ENCODE measurements at places on chromosomes 1 and 21.
A peak's percentile ranks its signal among the peaks of the same experiment; 100 is the strongest.

DNA sequence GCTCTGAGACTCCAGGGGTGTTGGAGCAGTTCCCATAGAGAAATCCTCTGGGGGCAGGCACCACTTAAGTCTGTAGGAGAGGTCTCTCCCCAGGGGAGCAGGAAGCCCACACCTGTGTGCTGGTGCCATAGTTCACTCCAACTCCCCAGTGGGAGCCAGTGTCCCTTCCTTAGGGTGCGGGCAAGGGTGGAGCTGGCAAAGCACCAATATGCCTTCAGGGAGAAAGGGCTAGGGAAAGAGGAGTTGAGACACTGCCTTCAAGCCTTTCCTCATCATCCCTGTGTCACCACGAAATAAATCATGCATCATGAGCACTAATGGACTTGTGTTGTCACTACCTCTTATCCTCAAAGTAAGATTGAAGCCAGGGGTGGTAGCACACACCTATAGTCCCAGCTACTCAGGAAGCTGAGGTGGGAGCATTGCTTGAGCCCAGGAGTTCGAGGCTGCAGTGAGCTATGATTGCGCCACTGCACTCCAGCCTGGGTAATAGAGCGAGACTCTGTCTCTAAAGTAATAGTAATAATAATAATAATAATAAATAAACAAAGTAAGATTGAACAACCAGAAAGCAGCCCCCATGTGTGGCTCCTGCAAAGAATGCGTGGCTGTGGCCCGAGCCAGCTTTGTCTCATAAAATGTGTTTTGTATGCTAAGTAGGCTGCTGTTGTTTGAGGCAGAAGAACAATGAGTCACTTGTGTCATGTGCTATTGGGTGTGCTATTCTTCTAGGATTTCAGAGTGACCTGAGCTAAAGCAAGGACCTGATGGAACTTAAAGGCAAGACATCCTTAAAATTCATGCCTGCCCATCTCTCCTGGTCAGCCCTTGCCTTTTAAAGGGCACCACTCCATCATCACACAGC is 6.7 kb upstream of the TIE1 start:
- DNase-seq, result no peak

GRCh38 chr1:150404465-150404864 is 40.5 kb downstream of the RPRD2 start:
- DNase-seq, result no peak

- DNase-seq, result peak; percentile 22
These were observed 21.5 kb upstream of the LYST start for GRCh38 chr1:235888119-235888643.

DNA sequence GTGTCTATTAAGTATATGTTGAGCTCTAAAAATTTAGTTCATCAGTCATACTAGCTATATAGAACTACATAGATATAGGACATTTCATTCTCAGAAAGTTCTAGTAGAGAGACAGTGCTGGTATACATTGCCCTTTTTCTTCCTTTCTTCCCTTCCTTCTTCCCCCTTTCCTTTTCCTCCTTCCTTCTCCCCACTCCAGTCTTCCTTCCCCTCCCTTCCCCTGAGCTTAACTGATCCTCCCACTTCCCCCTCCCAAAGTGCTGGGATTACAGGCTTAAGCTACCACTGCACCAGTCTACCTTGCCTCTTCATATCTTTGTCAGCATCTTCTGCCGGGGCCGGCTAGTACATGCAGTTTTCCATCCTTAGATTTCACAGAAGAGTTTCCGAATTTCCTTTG is 12.1 kb downstream of the THRAP3 start:
- no peak for DNase-seq

DNA sequence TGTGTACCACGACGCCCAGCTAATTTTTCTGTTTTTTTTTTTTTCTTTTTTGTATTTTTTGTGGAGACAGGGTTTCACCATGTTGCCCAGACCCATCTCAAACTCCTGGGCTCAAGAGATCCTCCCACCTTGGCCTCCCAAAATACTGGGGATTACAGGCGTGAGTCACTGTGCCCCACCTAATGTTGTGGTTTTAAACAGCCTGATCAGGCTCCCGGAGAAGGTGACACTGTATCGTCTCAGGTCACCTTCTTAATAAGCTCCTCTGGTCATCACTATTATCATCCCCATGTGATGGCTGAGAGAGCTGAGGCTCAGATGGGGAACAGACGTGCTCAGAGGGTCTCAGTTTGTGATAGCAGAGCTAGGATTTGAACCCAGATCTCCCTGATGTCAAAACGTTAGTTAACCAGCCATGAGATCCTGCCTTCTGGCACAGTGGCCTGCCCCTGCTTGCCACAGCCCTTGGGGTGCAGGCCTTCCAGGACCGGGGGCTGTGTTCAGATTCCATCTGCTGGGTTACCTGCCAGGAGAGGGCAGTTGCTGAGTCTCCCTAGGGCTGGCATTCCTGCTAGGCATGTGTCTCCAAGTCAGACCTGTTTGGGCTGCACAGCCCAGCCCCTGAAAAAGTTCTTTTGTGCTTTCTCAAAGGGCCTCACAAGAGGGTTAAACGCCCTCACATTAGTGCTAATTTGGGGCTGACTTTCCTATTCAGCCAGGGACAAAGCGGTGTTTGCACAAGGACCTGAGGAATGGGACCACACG is 32.7 kb upstream of the GRHL3 start:
- no peak for DNase-seq

DNA sequence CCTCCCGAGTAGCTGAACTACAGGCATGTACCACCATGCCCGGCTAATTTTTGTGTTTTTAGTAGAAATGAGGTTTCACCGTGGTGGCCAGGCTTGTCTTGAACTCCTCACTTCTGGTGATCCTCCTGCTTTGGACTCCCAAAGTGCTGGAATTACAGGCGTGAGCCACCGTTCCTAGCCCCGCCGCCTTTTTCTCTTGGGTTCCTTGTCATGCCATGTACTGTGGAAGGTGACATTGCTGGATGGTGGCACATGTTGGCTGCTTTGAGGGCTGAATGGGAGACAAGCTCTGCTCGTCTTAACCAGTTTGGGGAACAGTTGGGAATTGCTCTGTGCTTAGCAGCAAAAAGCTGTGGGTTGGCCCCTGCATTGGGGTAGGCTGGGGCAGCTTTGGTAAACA is 22.7 kb downstream of the ACTL8 start:
- no peak for DNase-seq

GRCh38 chr21:32174819-32175218 is 104.0 kb downstream of the MIS18A start:
- DNase-seq, result no peak

DNA sequence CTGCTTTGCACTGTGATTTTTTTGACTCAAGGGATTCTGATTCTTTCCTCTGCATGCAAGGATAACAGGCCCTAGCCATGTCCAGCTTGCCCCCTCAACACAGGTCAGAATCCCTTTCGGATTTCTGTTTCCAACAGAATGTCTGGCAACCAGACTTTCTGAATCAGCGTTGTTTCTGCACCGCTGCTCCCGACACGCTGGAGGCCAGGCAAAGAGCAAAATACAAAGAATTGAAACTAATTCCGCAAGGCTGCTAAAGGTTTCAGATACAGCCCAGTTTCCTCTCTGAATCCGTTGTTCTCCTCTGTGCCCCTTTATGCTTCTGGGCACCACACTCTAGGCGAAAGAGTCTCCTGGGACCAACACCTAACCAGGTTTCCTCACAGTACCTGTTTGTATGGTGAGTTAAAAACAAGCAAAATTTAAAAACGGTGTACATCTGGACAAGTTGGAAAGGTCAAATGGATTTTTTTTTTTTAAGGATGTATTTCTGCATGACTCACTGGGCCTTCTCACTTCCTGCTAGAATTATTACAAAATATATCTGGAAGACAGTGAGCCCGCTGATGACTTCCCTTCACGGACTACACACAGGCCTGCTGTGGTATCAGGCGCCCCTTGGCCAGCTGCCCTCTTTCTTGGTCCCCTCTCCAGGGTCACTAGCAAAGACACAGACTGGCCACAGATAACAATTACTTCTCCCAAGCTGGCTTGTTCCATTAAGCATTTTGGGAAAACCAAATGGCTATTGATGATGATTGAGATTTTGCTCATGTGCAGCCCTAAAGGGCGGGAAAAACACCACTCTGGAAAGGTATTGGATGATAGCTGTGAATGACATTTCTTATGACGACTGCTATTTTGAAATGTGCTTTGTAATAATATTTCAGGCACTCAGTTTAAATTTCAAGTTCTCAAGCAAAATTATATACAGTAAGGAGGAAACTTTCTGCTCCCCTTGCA is 118.3 kb downstream of the TGFB2 start:
- DNase-seq, result no peak

- DNase-seq, result no peak
These were observed 406.6 kb upstream of the CAMK1G start for GRCh38 chr1:209176866-209177430.

DNA sequence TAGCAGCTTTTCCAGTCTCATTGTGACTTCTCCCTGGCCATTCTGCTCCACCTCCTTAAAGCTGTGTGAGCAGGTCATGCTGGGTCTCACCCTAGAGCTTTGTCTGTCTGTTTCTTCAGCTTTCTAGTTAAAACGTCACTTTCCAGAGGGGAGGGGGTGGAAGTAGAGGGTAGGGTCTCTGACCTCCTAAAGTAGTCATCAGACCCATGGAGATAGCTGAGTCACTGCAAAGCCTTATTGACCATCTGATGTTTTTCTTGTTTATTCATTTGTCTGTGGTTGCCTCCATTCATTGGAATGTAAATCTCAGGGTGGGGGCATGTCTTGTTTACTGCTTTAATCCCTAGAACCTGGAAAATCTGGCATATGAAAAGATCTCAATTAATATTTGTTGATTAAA is 52.7 kb downstream of the ELF3 start:
- no peak for DNase-seq

- DNase-seq, result no peak
These were observed 48.3 kb downstream of the SLC22A15 start for GRCh38 chr1:116024626-116025025.

- DNase-seq, result no peak
These were observed 11.1 kb upstream of the TNFRSF14 start for GRCh38 chr1:2544875-2545640.

DNA sequence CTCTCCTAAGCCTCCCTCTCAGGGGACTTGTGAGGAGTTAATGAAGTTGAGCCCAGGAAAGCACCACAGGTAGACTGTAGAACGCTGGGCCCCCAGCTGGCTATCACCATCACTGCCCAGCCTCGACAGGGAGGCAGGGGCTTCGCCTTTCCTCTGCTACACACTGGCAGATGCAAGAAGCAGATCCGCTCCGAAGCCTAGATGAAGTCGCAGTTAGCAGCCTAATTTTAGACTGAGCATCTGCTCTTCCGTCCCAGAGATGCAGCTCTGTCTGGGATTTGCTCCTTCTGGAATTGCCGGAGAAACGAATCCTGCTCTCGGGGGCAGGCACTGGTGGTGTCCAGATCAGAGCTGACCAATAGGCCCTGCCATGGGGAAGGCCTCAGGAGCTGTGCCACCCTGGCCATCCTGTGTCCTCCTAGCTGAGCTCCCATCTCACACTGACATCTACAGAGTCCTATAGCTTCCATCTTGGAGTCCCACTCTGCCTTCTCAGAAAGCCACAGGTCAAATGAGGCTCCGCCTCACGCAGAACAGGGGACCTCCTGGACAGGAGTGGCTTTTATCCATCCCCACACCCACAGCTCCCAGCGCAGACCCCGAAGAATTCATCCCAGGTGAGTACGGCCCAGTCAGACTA is 186.8 kb upstream of the EDN2 start:
- no peak for DNase-seq

DNA sequence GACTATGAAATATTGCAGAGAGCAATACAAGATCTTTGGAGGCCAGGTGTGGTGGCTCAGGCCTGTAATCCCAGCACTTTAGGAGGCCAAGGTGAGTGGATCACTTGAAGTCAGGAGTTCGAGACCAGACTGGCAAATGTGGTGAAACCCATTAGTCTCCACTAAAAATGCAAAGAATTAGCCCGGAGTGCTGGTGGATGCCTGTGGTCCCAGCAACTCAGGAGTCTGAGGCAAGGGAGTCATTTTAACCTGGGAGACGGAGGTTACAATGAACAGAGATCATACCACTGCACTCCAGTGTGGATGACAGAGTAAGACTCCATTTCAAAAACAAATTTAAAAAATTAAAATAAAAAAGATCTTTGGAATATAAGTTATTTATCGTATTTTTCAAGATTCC is 76.6 kb downstream of the PRKAB2 start:
- no peak for DNase-seq

GRCh38 chr1:161032409-161032808 is 6.4 kb downstream of the TSTD1 start:
- DNase-seq, result no peak

DNA sequence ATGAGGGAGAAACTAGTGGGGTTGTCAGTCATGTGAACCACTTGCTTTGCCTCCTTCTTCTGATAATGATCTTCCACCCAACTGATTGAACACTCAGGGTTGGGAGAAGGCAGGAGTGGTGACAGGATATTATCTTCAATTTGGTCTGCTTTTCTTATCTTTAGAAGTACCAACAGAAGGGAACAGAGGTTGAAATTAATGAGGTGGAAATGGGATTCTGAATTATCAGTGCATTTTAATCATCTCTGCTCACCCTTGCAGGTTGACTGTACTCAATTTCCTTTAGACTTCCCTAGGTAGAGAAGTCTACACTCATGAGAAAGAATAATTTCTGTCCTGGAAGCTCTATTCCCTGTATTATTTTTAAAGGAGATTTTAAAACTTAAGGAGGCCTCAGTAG is 19.9 kb upstream of the PTPN14 start:
- no peak for DNase-seq

GRCh38 chr1:182713492-182713891 is 29.1 kb upstream of the RGS8 start:
- DNase-seq, result no peak

DNA sequence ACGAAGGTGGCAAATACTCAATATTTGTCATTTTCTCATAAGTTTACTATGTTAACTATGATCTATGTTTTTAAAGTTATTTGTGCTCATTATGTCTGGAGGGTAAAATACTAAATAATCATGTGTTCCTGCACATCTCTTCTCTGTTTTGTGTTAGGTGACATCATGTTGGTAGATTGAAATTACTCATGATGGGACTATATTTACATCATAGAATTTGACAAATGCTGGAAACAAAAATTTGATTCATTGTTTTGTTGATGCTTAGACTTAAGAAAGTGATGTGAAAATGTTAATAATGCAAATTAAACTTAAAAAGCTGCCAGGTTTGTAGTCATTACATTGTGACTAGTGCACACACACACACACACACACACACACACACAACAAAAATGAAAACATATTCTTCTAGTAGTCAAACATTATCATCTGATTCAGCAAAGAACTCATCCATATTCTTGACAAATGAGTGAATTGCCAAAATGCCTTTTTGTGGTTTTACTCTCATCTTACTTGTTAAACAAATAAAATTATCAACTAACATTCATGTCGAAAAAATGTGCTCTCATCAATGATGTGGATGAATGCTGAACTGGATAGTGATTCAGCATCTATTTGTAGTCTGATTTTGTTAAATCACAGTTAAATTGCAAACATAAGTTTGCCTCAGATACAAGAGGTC is 870.7 kb downstream of the BRINP3 start:
- DNase-seq, result no peak
